Peyer's patch (tissue), 4 donors: ENCODE measurements at places on chromosomes 5 and 9. TPM values are rescaled to one million over a fixed set of nuclear protein-coding genes. Genes with fewer than 3 reads are reported as not detected.
A peak's percentile ranks its signal among the peaks of the same experiment; 100 is the strongest.

PCDHAC2 gene
- total RNA-seq: 1.7 TPM

- no peak for DNase-seq
Observed at GRCh38 chr9:91900797-91901177, 49.2 kb downstream of the ROR2 start.

DNA sequence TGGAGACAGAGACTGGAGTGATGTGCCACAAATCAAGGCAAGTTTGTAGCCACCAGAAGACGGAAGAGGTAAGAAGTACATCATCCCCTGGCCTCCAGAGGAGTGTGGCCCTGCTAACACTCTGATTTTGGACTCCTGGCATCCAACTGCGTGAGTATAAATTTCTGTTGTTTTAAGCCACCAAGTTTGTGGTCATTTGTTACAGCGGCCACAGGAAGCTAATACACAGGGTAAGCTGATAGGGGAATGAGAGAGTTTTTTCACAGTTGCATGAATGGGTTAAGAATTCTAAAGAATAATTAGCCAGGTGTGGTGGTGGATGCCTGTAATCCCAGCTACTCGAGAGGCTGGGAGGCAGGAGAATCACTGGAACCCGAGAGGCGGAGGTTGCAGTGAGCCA, 25.8 kb downstream of the SMIM3 start:
- no peak for DNase-seq

DNA sequence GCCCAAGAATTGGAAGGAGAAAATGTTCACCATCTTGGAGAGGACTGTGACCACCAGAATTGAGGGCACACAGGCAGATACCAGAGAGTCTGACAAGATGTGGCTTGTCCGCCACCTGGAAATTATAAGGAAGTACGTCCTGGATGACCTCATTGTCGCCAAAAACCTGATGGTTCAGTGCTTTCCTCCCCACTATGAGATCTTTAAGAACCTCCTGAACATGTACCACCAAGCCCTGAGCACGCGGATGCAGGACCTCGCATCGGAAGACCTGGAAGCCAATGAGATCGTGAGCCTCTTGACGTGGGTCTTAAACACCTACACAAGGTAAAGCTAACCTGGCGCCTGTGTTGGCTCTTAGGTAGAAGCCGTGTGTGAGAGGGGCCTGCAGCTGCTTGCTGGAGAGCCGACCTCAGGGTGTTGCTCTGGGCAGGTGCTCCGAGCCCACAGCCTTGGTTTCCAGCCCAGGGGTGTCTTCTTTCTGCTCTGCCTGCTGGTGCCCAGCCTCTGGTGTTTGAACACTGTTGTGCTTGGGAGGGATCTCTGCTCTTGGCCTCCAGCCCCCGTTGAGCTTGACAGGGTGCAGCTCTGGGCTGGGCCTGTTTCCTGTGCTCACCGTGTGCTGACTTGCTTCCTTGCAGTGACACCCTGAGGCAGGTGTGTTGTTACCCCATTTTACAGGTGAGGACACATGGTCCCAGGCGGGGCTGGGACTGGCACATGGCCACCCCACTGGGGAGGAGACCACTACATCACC, 10.9 kb downstream of the EXOC3 start:
- DNase-seq: no peak

GRCh38 chr5:4207486-4207885, 611.9 kb downstream of the IRX1 start:
- DNase-seq: no peak

DNA sequence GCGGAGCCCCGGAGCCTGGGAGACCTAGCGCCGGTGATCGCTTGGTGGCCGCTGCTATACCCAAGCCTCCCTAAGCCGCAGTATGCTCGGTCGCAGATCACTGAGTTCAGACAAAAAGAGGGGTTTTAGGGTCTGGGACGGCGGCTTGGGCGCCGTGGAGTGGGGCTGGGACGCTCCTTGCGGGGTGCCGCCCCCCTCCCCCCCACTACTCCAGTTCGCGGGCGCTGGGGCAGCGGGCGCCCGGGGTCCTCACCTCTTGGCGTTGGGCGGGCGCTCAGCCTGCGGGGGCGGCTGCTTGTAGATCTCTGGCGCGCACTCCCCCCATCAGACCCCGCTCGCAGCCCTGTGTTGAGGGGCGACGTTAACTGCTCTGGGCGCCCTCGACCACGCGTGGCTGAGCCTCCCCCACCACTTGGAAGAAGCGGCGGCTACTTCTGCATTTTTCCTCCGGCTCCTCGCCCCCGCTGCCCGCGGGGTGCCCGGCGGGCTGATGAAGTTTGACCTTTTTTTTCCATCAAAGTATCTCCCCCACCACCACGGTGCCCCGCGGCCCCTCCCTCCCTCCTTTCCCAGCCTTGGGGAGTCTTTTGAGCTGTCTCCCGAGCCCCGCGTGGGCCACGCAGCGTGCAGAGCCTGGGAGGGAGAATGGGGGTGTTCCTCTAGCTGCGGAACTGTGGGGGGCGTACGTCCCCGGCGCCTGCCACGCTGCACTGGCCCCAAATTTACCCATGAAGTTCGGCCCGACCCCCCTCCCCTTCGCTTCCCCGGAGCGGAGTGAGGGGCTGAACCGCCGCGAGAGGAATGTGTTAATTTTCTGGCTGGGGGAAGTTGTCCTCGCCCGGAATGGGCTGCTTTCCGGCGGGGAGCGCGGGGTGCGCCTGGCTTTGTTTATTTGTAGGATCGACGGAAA, 1.2 kb downstream of the CXXC5 start:
- peak; percentile 63 for DNase-seq

- no peak for DNase-seq
Observed at GRCh38 chr5:135481387-135481786, 29.2 kb upstream of the TIFAB start.

DNA sequence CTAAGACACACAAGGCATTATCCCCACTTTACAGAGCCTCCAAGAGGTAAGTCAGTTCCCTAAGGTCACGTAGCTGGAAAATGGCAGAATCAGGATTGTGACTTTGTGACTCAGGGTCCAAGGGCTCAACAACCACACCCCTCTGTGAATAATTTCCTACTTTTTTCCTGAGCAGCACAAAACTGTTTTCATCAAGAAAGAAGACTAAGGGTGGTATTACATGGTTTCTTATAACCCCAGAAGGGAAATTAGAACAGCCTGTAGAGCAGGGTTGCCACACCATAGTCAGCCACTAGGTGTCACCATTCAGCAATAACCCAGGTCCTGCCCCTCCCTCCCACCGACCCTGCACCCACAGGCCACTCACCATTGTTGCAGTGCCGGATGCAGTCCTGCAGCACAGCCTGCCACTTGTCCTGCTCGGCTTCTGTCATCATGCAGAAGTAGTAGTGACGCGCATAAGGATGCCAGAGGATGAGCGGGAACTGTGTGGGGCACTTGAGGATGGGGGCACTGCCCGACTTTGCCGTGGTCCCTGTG, 72.1 kb downstream of the LRSAM1 start:
- DNase-seq: no peak

SPATA31A1 gene
- total RNA-seq: not detected

TXN gene
- total RNA-seq: 226 TPM

GRCh38 chr9:134692573-134692860, 50.9 kb downstream of the COL5A1 start:
- DNase-seq: no peak

GRCh38 chr5:75433814-75434506, 77.5 kb downstream of the CERT1 start:
- no peak for DNase-seq

GRCh38 chr5:36526537-36526936, 79.9 kb upstream of the SLC1A3 start:
- no peak for DNase-seq

SH2D3C gene
- 3.7 TPM for total RNA-seq

- no peak for DNase-seq
Observed at GRCh38 chr9:13613296-13613695, 333.8 kb upstream of the MPDZ start.

STPG3 gene
- not detected for total RNA-seq

- no peak for DNase-seq
Observed at GRCh38 chr5:167633931-167634341, 657.5 kb upstream of the WWC1 start.

IFNA13 gene
- total RNA-seq: not detected
